ENCODE measurements at places on chromosomes 3 and 15.

- H3K36me3 ChIP-seq, result peaks cover 3% of the 10 kb centered on the region
- H3K27me3 ChIP-seq, result no peaks in the 10 kb centered on the region
- DNase-seq, result no peak
- no peak overlapping the region for H3K27ac ChIP-seq
Measured at GRCh38 chr3:10391391-10391790, 70.5 kb upstream of the SEC13 start.

DNA sequence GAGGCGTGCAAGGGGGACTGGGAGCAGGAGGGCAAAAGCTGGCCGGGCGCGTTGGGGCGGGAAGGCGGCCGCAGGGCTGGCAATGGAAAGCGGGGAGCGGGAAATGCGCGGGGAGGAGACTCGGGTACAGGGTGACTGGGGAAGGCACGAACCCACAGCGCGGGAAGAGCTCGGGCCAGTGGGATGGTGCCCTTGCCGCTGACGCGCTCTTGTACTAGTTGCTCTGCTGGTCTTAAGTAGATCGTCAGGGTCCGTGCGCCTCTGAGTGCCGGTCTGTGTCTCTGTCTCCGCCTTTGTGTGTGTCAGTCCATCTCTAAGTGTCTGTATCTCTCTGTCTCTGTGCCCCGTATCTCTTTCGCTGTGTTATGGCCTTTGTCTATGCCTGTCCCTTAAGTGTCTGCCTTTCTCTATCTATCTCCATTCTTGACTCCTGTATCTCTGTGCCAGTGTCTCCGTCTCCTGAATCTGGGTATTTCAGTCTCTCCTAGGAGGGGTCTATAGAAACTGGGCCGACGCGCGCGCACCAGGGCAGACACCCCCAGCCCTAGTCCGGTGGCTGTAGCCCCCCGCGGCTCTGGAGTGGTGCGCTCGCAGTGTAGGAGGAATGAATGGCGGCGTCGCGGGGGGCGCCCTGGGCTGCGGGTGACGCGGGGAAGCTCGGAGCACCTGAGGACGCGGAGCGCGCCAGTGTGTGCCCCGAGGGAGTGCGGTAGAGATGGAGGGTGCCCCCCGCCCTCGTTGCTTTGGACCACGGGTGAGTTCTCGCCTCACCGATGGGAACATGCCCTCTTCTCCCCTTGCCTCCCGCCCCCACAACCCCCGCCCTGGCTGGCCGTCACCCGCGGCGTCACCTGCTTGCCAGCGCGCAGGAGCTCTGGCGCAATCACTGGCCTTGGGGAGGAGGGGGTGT lies 756 bp upstream of the CAMK2N2 start:
- H3K36me3 ChIP-seq, result no peaks in the 10 kb centered on the region
- H3K4me3 ChIP-seq, result peak overlapping the region; percentile 42
- no peak overlapping the region for H3K27ac ChIP-seq
- H3K27me3 ChIP-seq, result no peaks in the 10 kb centered on the region
- H3K4me1 ChIP-seq, result no peaks in the 10 kb centered on the region

DNA sequence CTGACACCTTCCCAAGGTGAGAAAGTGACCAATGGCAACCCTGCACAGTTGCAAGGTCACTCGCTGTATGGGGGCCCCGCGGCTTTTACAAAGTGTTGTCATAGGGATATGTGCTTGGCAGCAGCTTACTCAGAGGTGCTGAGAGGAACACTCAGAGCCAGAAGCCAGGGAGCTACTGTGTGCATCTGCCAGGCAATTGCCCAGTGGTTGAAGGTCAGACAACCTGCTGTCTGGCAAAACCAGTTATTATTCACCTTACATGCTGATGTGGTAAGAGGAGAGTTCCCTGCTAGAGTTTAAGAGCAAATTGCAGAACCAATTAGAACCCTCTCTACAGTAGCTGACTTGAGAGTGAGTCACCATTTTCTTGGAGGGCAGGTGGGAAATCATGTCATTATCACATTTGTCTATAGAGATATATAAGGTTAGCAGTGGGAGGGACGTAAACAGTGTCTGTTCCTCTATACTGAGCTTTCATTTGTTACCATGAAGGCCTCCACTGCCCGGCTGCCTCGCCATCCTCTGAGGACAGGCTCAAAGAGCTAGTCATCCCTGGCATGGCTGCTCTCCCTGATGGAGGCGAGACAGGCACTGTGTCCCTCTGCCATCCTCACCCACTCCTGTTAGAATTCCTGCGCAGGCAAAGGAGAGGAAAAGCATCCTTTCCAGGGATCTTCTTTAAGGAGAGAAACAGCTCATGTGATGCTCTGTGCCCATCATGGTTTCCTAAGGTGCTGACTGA lies 274.4 kb downstream of the PLCL2 start:
- H3K27me3 ChIP-seq, result no peaks in the 10 kb centered on the region
- no peak for DNase-seq
- no peaks in the 10 kb centered on the region for H3K36me3 ChIP-seq

DNA sequence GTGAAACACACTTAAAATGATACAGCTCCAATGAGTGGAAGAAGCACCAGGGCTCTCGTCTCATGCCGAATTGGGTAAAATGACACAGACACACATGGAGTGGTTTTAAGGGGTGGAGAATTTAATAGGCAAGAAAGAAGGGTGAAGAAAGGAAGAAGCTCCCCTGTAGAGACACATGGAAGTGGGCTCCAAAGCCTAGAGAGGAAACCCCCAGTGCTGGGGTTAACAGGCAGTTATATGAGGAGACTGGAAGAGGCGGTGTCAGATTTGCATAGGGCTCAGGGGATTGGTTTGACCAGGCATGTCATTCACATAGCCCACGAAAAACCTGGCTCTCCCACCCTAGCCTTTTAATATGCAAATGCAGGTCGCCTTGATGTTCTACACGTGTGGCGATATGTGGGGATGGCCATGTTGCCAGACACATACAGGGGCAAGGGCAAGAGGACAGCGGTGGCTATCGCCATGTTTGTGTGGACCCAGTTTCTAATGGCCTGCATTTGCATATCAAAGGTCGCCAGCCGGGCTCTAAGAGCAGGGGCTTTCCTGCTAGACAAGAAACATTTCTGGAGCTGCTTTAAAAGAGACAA lies 1.9 kb upstream of the DPH6 start:
- no peak overlapping the region for H3K4me3 ChIP-seq
- no peaks in the 10 kb centered on the region for H3K27me3 ChIP-seq
- no peaks in the 10 kb centered on the region for H3K36me3 ChIP-seq
- DNase-seq, result no peak

DNA sequence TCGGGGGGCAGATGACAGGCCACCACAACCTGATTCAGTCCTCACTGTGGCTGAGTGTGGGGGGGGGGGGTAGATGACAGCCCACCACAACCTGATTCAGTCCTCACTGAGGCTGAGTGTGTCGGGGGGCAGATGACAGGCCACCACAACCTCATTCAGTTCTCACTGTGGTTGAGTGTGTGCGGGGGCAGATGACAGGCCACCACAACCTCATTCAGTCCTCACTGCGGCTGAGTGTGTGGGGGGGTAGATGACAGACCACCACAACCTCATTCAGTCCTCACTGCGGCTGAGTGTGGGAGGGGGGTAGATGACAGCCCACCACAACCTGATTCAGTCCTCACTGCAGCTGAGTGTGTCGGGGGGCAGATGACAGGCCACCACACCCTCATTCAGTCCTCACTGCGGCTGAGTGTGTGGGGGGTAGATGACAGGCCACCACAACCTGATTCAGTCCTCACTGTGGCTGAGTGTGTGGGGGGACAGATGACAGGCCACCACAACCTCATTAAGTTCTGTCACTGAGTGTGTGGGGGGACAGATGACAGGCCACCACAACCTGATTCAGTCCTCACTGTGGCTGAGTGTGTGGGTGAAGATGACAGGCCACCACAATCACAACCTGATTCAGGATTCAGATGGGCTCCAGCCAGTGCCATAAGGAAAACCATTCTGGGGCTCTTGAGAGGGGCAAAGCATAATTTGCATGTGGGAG lies 16.9 kb downstream of the ZNF717 start:
- H3K4me3 ChIP-seq, result no peak overlapping the region
- H3K27ac ChIP-seq, result no peak overlapping the region
- H3K4me1 ChIP-seq, result no peaks in the 10 kb centered on the region

- no peak for DNase-seq
- H3K27ac ChIP-seq, result no peak overlapping the region
- H3K4me3 ChIP-seq, result no peak overlapping the region
- H3K36me3 ChIP-seq, result no peaks in the 10 kb centered on the region
- no peaks in the 10 kb centered on the region for H3K4me1 ChIP-seq
Measured at GRCh38 chr3:159080256-159080655, 278.4 kb downstream of the MFSD1 start.

- peak overlapping the region; percentile 100 for H3K4me3 ChIP-seq
- H3K27me3 ChIP-seq, result no peaks in the 10 kb centered on the region
- no peaks in the 10 kb centered on the region for H3K36me3 ChIP-seq
- DNase-seq, result peak; percentile 75
- peaks cover 38% of the 10 kb centered on the region for H3K4me1 ChIP-seq
- H3K27ac ChIP-seq, result peak overlapping the region; percentile 83
Measured at GRCh38 chr15:72375501-72375845, 341 bp downstream of the HEXA start.

DNA sequence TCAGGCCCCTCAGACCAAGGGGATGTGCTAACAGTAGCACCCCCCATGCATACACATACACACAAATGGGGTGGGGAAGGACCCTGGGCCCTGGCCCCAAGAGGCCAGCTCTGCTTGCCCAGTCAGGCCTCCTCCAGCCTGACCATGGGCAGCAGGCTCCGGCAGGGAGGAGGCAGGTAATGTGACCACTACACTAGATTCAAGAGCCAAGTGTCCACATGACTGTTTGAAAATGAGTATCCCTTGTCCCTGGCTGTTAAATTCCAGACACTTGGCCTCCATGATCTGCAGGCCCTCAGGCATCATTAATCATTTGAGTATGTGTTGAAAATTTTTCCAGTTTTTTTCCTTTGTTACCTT lies 13.9 kb upstream of the GNAI2 start:
- no peaks in the 10 kb centered on the region for H3K27me3 ChIP-seq
- H3K4me1 ChIP-seq, result peaks cover 46% of the 10 kb centered on the region
- no peaks in the 10 kb centered on the region for H3K36me3 ChIP-seq
- peak; percentile 55 for DNase-seq
- no peak overlapping the region for H3K4me3 ChIP-seq
- peak overlapping the region; percentile 69 for H3K27ac ChIP-seq

DNA sequence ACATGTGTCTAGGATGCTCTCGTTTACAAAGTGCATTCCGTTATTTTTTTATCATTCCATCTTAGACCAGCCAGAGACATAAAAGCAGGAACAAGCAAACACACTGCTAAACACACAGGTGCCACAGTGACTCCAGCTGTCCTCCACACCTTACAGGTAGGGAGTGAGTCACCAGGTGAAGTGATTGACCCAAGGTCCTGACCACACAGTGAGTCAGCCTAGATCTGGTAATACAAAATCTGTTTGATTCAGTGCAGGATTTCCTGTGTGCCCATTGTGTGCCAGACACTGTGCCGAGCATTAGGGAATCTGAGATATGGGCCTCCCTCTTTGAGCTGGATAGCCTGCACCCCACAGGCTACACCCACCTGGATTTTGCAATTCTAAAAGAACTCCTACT lies 16.7 kb upstream of the BFSP2 start:
- H3K36me3 ChIP-seq, result no peaks in the 10 kb centered on the region
- no peaks in the 10 kb centered on the region for H3K4me1 ChIP-seq
- no peak for DNase-seq
- H3K27ac ChIP-seq, result no peak overlapping the region
- no peaks in the 10 kb centered on the region for H3K27me3 ChIP-seq

DNA sequence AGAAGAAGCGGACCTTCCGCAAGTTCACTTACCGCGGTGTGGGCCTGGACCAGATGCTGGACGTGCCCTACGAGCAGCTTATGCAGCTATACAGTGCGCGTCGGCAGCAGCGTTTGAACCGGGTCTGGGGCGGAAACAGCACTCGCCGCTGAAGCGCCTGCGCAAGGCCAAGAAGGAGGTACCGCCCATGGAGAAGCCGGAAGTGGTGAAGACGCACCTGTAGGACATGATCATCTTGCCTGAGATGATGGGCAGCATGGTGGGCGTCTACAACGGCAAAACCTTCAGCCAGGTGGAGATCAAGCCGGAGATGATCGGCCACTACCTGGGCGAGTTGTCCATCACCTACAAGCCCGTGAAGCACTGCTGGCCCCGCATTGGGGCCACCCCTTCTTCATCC lies 390.4 kb upstream of the MEIS2 start:
- H3K27ac ChIP-seq, result no peak overlapping the region
- no peaks in the 10 kb centered on the region for H3K27me3 ChIP-seq
- H3K36me3 ChIP-seq, result no peaks in the 10 kb centered on the region
- no peaks in the 10 kb centered on the region for H3K4me1 ChIP-seq
- no peak overlapping the region for H3K4me3 ChIP-seq

DNA sequence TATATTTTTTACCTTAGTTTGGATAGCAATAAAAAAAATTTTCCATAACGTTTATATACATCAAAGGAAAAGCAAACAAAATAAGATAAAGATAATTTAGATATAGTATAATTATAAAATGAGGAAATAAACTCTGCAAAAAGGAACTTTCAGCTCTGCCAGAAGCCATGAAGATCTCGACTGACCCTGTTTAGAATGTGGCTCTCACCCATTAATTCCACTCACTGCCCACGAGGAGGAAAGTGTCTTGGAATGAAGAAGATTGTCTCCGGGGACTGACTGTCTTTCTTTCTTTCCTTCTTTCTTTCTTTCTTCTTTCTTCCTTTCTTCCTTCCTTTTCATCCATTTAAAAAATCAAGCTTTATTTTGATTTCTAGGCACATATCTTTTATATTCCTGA lies 20.1 kb upstream of the PRR20G start:
- no peak for DNase-seq
- no peaks in the 10 kb centered on the region for H3K27me3 ChIP-seq
- no peaks in the 10 kb centered on the region for H3K36me3 ChIP-seq

- H3K27ac ChIP-seq, result peak overlapping the region; percentile 63
- H3K27me3 ChIP-seq, result no peaks in the 10 kb centered on the region
- H3K4me1 ChIP-seq, result no peaks in the 10 kb centered on the region
- no peak for DNase-seq
Measured at GRCh38 chr3:146166415-146166821, 5.4 kb upstream of the PLOD2 start.

DNA sequence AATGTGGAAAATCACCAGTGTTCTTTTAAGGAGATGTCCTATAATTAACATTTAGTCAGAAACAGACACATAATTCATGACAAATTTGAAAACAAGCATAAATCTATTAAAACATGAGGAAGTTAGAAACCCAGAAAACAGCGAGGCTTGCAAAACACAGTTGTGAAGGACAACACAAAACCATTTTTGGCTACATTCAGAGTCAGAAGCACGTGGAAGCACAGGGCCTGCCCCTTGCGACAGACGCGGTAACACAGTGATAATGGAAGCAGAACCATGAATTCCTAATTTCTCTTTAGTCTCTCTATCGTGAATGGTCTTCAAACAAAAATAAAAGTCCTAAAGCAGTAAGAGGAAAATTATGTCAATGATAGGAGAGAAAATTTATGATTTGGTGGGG lies 12.2 kb downstream of the NCEH1 start:
- no peaks in the 10 kb centered on the region for H3K36me3 ChIP-seq
- H3K27me3 ChIP-seq, result no peaks in the 10 kb centered on the region
- H3K4me1 ChIP-seq, result no peaks in the 10 kb centered on the region
- no peak overlapping the region for H3K4me3 ChIP-seq
- DNase-seq, result no peak

DNA sequence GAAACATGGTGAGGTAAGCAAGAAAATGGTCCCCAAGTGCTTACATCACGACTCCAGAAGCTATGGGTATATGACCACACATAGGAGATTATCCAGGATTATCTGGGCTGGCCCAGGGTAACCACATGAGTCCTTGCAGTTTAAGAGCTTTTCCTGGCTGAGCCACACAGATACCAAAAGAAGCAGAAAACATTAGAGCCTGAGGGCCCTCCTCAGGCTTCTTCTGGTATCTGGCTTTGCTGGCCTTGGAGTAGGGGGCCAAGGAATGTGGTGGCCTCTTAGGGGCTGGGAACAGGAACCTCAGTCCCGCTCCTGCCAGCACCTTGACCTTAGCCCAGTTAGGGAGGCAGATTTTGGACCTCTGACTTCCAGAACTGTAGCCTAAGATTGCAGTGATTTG lies 259.1 kb downstream of the KCNMB2 start:
- H3K27ac ChIP-seq, result no peak overlapping the region
- DNase-seq, result no peak
- H3K36me3 ChIP-seq, result no peaks in the 10 kb centered on the region
- H3K4me3 ChIP-seq, result no peak overlapping the region
- H3K4me1 ChIP-seq, result no peaks in the 10 kb centered on the region

All from right lobe of liver (tissue), 6 donors.